Liver (tissue), 10 donors: ENCODE measurements at places on chromosomes 5 and 9.

DNA sequence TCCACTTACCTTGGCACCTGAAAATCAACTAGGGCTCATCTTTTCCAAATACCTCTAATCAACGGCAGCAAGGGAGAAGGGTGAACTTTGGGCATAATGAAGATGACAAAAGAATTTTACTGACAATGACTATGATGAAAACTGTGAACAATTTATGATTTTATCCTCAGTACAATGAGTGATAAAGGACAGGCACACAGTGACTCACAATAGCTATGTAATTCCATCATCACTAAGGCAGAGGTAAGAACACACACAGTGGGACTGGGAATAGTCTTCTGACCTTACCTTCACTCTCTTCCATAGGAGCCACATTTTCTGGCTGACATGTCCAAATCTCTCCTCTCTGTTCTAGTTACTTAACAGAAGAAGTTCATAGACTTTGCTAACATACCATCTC is 26.1 kb upstream of the KCNV2 start:
- DNase-seq: no peak

DNA sequence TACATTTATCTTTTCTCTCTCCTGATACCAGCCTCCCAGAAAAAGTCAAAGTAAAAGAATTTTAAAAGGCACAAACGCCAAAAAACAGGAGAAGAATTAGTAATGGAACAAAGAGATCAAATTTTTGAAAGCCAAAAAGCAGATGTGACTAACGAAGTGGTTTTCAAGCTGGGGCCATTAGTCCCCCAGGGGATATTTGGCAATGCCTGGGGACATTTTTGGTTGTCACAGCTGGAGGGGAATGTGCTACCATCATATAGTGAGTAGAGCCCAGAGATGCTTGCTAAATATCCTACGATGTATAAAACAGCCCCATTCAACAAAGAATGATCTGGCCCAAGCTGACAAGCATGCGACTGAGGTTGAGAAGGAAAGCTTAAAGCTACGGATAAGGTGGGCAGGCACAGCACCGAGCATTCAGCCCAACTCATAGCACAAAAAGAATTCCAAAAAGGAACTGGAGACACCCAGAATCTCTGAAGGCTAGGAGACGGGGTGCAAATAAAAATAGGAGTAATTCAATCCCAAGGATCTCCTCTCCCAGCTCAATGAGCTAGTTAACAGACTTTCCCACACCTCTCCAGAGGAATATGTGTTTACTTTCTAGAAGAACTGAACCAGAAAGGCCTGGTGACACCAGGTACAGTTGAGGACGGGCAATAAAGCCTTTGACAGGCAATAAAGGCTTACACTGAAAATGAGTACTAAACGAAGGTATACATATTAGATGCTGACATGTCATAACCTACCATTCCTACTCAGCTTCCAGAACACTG is 269.0 kb downstream of the DENND1A start:
- DNase-seq: no peak

DNA sequence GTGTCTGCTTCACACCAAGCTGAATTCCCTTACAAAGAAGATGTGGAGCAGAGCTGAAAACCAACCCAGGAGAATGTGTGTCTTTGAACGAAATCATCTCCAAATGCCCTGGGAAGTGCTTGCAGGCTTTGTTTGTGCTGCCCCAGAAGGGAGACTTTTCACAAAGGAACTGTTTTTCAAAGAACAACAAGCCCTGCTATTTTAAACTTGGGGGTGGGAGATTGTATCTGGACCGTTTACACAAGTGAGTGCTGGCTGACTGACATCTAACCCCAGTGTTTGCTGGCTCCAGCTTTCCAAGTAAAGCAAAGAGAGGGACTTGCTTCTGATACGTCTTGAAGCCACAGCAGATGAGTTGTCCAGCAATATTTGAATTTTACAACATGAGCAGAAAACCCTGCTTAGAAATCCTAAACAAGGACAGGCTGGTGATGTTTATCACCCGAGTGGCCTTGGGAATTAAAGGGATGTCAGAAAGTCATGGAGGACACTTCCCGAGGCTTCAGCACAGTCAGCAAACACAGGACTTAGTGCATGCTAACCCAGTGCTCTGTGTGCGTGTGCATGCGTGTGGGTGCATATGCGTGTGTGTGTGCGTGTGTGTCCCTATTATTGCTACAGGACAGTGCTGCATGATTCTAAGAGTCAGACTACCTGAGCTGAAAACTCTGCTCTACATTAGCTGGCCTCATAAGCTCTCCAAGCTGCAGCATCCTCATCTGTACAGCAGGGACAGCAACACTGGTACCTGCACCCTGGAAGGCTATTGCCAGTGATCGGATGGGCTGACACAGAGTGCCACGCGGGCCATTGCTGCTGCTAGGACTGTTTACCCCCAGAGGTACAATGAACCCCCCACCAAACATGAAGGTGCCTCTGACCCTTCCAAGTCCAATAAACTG is 1.4 kb downstream of the ADAMTS12 start:
- DNase-seq: no peak

DNA sequence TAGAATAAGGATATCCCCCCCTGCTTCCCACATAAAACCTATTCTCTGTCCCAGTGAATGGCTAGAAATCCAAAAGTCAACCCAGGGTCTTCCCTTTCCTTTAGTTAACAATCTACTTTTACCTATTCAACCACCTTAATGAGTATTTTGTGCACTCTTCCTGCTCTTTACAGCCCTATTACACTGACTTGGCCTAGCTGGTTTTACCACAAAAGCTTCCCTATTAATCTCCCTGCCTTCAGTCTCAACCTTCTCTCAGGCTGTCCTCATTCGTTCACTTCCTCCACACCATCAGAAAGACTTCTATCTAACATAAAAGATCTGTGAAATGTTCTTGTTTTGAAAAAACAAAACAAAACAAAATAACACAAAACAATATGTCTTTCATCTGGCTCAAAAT is 16.2 kb downstream of the CTNNAL1 start:
- no peak for DNase-seq

- no peak for DNase-seq
Observed at GRCh38 chr5:125298258-125298657, 551.8 kb upstream of the ZNF608 start.

DNA sequence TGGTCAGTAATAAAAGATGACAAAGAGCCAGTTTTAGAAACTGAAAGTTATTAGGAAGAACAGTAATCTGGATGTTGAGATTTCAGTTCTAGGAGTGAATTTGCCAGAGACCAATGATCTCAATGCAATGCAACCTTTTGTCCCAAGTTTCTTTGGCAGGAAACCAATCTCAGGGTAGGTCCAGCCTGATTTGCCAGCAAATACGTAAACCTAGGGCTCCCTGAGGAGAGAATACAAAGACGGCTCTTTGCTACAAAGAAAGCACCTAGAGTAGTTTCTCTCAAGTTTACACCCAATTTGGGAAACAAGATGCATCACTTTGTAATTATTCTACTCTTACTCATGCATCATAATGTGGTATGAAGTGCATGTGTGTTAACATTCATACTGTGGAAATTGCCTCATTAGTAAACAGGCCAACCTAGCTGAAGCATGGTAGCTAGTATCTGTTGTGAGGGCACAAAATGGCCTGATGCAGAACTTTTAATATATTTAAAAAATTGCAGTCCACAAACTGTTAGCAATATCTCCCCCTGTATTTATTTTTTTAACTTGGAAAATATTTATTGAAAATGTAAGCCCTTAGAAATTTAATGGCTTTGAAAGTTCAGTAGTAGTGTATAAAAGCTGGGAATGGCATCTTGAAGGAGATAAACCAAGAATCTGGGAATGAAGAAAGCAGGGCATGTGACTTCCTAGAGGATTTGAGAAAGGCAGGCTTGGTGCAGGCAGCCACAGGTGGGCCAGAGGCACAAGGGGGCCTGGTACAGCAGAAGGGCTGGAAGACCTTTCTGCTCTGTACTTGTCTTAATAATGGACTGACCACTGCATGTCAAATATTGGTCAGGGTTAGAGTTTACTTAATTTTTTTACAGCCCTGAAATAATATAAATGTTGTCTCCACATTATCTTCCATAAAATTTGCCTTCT is 59.5 kb downstream of the MAST4 start:
- DNase-seq: no peak

DNA sequence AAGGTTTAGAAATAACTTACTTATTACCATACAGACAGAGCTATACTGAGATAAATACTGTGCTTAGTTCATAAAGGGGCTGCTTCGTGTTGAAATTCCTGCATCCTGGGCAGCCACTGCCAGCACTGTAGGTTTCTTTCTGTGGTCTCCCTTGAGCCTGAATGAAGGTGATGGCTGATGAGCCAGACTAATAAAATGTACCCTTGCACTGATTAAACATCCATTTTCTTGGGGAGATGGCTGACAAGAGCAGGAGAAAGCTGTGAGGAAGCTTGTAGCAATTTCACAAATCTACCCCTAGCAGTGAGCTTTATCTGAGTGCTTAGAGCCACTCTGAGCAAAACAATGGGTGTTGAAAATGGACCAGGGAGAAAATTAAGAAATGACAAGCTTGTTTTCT is 23.3 kb upstream of the ZSWIM6 start:
- DNase-seq: no peak

GRCh38 chr9:29063031-29063430 is 1489.8 kb upstream of the C9orf72 start:
- no peak for DNase-seq

DNA sequence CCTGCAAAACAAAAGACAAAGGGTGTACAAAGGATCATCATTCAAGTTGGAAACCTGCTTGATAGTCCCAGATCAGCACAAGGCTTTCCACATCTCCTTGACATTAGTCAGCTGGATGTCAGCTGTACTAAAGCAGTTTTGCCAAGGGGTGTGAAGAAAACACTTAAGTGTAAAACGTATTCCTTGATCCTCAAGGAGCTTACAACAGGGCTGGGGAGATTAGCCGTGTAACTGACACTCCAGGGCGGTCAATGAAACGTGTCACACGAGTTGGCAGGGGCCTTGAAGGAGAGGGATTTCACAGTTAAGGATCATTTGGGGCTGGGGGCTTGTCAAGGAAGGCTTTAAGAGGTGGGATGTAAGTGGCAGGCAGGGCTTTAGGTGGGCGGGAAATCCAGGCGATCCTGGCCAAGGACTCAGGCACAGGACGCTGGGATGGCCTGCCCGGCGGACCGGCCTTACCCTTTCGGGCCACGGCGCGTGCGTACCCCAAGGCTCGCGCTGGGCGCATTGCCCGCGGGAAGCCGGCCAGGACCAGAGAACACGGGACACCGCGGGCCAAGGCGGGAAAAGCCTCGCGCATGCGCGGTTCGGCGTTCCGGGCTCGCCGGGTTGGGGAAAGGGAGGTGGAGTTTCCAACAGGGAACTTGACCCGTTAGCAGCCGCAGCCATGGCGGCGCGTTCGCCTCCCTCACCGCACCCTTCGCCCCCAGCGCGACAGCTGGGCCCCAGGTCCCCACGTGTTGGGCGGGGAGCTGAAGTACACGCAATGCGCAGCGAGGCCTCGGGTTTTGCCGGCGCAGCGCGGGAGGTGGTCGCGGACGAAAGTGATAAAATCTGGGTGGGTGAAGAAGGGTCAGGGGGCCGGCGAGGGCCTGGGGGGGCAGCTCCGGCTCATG is at the start of gene CNTLN:
Gene CNTLN (plus strand): TSS at position 645 of the 899 bp plus-strand sequence. CDS start 26 bp downstream, at position 671.
- peak; percentile 93 for DNase-seq

DNA sequence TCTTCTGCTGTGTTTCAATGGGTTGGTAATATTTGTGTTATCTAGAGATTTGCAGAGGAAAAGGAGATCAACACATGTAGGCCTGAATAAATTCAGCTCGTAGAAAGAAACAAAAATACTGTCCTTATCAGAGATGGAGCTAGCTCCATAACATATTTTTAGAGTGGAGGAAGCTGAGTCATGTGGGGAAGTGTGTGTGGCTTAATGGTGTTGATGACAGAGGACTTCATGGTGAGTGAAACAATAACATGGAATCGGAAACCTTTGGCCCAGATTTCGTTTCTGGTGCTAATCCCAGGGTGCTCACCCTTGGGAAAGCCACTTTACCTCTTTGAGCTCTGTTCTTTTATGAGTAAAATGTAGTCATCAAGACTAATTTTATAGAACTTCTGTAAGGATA is 825.0 kb downstream of the TLR4 start:
- no peak for DNase-seq

DNA sequence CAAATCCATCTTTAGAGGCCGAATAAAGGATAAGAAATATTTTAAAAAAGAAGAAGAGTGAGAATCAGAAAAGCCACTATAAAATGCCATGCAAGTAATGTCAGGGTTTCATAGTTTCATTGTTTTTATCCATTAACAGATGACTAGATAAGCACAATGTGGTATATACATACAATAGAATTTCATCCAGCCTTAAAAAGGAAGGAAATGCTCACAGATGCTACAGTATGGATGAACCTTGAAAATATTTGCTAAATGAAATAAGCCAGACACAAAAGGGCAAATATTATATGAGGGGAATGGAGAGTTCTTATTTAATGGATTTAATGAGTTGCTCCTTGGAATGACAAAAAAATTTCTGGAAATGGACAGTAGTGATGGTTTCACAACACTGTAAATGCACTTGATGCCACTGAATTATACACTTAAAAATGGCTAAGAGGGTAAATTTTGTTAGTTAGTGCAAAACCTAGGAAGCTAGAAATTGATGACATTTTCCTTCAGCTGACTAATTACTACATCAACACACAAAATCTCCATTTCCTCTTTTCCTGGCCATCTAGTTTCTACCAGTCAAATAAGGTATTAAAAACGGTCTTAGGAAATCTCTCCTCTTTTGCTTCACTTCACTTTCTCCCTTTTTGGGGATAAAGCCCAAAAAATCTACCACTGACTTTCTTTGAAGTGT is 86.6 kb downstream of the GNA14 start:
- DNase-seq: no peak
